ENCODE measurements at places on chromosomes 2 and 18. TPM values are rescaled to one million over a fixed set of nuclear protein-coding genes. Genes with fewer than 3 reads are reported as not detected.

- DNase-seq = no peak
- H3K36me3 ChIP-seq = no peaks in the 10 kb centered on the region
- no peaks in the 10 kb centered on the region for H3K4me1 ChIP-seq
- H3K27ac ChIP-seq = no peak overlapping the region
Measured at GRCh38 chr2:204722691-204723090, 177.4 kb downstream of the PARD3B start.

DNA sequence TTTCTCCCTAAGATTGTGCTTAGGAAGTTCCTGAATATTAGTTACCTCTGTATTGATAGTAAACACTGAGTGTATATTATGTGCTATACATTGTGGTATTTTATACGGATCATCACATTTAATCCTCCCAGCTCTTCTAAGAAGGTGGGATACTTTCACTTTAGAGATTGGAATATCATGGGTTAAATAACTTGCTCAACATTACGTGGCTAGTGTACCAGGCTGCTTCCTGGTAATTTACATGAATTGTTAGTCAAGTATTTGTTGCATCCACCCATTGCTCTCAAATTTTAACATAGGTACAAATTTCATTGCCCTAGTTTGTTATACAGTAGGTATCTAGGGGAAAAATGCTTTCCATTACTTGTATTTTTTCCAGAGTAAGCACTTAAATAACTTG, 21.4 kb downstream of the FAM98A start:
- H3K4me1 ChIP-seq = no peaks in the 10 kb centered on the region
- no peaks in the 10 kb centered on the region for H3K27me3 ChIP-seq
- no peak overlapping the region for H3K27ac ChIP-seq
- no peak for DNase-seq

Gene FOSL2
- total RNA-seq = 234 TPM

GRCh38 chr2:45821558-45822271, 170.2 kb downstream of the PRKCE start:
- no peaks in the 10 kb centered on the region for H3K36me3 ChIP-seq
- no peak overlapping the region for H3K4me3 ChIP-seq
- H3K4me1 ChIP-seq = peaks cover 28% of the 10 kb centered on the region
- DNase-seq = no peak
- no peaks in the 10 kb centered on the region for H3K27me3 ChIP-seq

GRCh38 chr2:53994818-53995808, 24.3 kb upstream of the PSME4 start:
- H3K4me3 ChIP-seq = no peak overlapping the region
- no peaks in the 10 kb centered on the region for H3K4me1 ChIP-seq
- no peak for DNase-seq
- no peak overlapping the region for H3K27ac ChIP-seq

GRCh38 chr18:46167971-46168370, 63.8 kb downstream of the HAUS1 start:
- H3K27ac ChIP-seq = no peak overlapping the region
- H3K36me3 ChIP-seq = no peaks in the 10 kb centered on the region
- H3K27me3 ChIP-seq = no peaks in the 10 kb centered on the region

- no peaks in the 10 kb centered on the region for H3K27me3 ChIP-seq
- no peak overlapping the region for H3K27ac ChIP-seq
- peaks cover 99% of the 10 kb centered on the region for H3K36me3 ChIP-seq
Measured at GRCh38 chr18:23943104-23943503, 71.5 kb upstream of the TTC39C start.

GRCh38 chr2:233672886-233673285, 1.2 kb downstream of the UGT1A9 start:
- no peak overlapping the region for H3K4me3 ChIP-seq
- H3K4me1 ChIP-seq = no peaks in the 10 kb centered on the region
- H3K36me3 ChIP-seq = no peaks in the 10 kb centered on the region
- no peak overlapping the region for H3K27ac ChIP-seq
- DNase-seq = no peak

Gene TUBB8B
- not detected for total RNA-seq

DNA sequence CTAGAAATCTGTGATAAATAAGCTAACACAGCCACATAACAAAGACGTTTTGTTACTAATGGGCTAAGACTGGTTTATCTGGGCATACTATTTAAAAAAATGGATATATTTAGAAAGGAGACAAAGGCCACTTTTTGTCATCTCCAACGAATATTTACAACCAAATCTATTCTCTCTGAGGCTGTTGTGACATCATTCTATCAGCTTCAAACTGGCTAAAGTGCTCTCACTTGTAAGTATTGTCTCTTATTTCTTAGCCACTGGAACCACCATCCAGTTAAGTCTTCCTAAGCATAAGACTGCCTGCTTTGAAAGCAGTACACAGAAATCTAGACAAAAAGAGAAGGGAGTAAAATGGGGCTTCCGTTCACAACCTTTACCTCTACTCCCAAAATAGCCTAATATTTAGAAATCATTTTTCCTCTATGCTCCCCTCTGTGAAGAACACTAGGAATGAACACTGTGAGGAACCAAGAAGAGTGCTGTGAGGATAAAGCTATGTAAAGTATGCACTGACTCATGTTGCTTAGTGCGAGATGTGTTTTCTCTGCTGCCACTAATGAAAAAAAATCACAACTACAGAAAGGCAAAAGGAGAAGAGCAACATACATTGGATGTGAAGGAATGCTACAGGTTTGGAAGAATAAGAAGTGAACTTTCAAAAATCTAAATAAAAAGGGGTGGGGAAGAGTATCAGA, 264.1 kb downstream of the EXOC6B start:
- H3K27ac ChIP-seq = no peak overlapping the region
- no peak overlapping the region for H3K4me3 ChIP-seq
- H3K4me1 ChIP-seq = no peaks in the 10 kb centered on the region
- no peaks in the 10 kb centered on the region for H3K36me3 ChIP-seq
- DNase-seq = no peak

Gene ZEB2
- 3.1 TPM for total RNA-seq

GRCh38 chr2:181063696-181064095, 83.3 kb downstream of the UBE2E3 start:
- no peak for DNase-seq
- no peaks in the 10 kb centered on the region for H3K27me3 ChIP-seq
- H3K27ac ChIP-seq = no peak overlapping the region
- H3K36me3 ChIP-seq = no peaks in the 10 kb centered on the region
- H3K4me3 ChIP-seq = no peak overlapping the region
- H3K4me1 ChIP-seq = no peaks in the 10 kb centered on the region

- H3K4me3 ChIP-seq = no peak overlapping the region
- no peaks in the 10 kb centered on the region for H3K4me1 ChIP-seq
- no peaks in the 10 kb centered on the region for H3K36me3 ChIP-seq
- peaks cover 7% of the 10 kb centered on the region for H3K27me3 ChIP-seq
- H3K27ac ChIP-seq = no peak overlapping the region
Measured at GRCh38 chr2:1041012-1041805, 90.6 kb downstream of the SNTG2 start.

Gene SCN1A
- not detected for total RNA-seq

Gene SP9
- total RNA-seq = not detected

Gene FLACC1
- 5.1 TPM for total RNA-seq

Gene PRKD3
- total RNA-seq = 7.4 TPM

- no peaks in the 10 kb centered on the region for H3K36me3 ChIP-seq
- no peak for DNase-seq
- no peaks in the 10 kb centered on the region for H3K27me3 ChIP-seq
Measured at GRCh38 chr2:69013142-69013839, at the start of gene ANTXR1. Gene ANTXR1 (plus strand): TSS chr2:69013179. CDS start chr2:69013500, 321 bp downstream.

DNA sequence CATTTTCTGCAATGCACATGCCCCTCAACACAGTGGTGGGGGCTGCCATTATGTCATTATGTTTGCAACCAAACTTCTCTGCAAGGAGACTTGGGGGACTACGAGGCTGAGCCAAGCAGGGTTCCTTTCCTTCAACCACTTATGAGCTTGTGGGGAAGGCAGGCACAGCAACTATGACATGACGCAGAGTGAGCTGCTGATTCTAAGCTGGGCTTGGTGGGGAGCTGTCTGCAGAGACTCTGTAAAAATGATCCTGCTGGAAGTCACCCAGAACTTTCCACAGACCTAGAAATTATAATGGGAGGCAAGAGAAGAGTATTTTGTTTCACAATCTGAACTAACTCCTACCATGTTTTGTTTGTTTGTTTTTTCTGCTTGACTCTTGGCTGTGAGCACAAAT, 55.6 kb downstream of the INPP5D start:
- no peaks in the 10 kb centered on the region for H3K27me3 ChIP-seq
- DNase-seq = no peak
- H3K4me1 ChIP-seq = peaks cover 4% of the 10 kb centered on the region
- no peaks in the 10 kb centered on the region for H3K36me3 ChIP-seq

Gene TMEM18
- total RNA-seq = 18.9 TPM

Gene ZAP70
- total RNA-seq = 3.0 TPM

GRCh38 chr2:145258903-145259579, 739.1 kb upstream of the ZEB2 start:
- H3K4me3 ChIP-seq = no peak overlapping the region
- H3K4me1 ChIP-seq = no peaks in the 10 kb centered on the region
- no peaks in the 10 kb centered on the region for H3K27me3 ChIP-seq
- no peak overlapping the region for H3K27ac ChIP-seq

DNA sequence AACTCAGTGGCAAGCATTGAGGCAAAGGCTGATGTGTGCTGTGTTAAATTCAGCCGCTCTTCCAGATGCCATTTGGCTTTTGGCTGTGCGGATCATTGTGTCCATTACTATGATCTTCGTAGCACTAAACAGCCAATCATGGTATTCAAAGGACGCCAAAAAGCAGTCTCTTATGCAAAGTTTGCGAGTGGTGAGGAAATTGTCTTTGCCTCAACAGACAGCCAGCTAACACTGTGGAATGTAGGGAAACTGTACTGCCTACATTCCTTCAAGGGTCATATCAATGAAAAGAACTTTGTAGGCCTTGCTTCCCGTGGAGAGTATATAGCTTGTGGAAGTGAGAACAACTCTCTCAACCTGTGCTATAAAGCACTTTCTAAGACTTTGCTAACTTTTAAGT, 195.5 kb upstream of the RAB12 start:
- H3K4me3 ChIP-seq = no peak overlapping the region
- H3K4me1 ChIP-seq = no peaks in the 10 kb centered on the region
- DNase-seq = no peak
- no peak overlapping the region for H3K27ac ChIP-seq

DNA sequence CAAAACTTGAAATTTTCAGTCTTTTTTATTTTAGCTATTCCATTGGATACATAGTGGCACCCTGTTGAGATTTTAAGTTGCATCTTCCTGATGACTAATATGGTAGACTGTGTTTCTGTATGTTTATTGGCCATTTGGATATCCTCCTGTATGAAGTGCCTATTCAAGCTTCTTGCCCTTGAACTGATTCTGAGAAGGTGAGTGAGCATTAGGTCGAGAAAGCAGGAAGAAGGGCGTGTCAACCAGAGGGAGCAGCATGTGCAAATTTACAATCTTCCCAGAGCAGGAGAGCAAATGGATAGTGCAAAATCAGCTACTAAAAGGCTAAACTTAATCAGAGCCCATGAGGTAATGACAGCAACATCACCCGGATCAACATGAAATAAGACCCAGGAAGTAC, 8.6 kb downstream of the INPP1 start:
- no peak overlapping the region for H3K4me3 ChIP-seq
- peaks cover 65% of the 10 kb centered on the region for H3K4me1 ChIP-seq
- no peaks in the 10 kb centered on the region for H3K36me3 ChIP-seq
- DNase-seq = no peak
- H3K27me3 ChIP-seq = no peaks in the 10 kb centered on the region

Data from esophagus squamous epithelium (tissue), 5 donors.